ENCODE measurements at places on chromosomes 4 and X.

DNA sequence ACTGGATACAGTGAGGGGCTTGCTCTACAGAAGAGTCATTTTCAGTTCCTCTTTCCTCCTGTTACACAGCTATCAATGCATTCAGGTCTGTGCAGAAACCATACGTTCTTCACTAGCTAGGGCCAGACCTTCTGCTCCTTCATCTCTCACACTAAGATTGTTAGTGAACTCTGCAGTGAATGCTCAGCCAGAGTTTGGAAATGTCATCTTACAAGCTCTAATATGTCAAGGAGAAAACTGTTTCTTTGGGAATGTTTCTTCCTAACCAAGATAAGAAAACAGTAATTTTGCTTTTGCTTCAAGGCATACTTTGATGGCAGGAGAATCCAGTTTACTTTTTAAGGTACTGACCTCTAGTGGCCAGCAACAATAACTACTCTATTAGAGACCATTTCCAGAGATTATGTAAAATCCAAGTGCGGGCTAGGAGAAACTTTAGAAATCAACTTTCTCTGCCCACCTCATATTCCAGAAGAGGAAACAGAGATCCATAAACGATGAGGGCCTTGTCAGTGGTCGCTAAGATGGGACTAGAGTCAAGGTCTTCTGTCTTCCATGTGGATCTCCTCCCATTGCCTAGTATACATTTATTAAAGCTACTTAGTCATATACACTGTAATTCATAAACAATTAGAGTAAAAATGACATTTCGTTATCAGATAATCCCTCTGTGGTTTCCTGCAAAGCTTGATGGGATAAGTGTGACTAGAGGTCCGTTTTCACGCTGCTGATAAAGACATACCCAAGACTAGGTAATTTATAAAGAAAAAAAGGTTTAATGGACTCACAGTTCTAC lies 12.1 kb upstream of the CC2D2A start:
- DNase-seq: peak; percentile 47

DNA sequence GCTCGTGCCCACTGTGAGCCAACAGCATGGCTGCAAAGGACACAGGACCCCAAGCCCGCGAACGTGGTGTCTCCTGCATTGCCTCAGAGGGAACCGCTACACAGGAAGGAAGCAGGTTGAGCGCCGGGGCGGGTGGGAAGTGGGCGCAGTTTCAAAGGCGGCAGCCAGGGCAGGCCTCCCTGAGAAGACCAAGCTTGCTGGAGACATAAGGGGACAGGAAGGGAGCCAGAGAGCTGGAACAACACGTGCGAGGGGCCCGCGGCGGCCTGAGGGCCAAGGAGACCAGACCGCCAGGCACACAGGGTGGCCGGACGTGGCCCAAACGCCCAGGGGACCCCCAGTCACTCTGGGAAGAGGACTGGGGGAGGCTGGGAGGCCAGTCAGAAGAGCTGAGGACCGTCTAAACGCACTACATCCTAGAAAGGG lies 32.0 kb downstream of the CTBP1 start:
- no peak for DNase-seq

- peak; percentile 5 for DNase-seq
Observed at GRCh38 chrX:43745938-43746721, 90.0 kb downstream of the MAOA start.

DNA sequence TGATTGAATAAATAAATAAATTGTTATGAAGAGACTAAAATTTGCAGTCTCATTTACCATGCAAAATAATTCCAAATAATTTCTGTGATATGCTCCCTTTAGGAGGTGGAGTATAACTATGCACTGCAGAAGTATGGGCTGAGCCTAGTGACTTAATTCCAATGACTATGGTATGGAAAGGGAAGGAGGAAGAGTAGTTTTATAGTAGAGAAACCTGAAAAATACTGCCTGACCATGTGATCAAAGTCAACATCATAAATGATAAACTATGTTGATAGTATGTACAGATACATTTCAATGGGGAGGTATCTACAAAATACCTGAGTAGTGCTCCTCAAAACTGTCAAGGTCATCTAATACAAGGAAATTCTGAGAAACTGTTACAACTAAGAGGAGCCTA lies 14.6 kb downstream of the CXCL8 start:
- no peak for DNase-seq

GRCh38 chr4:78735697-78736096 lies 40.5 kb upstream of the BMP2K start:
- DNase-seq: no peak
